ENCODE measurements at places on chromosomes 6 and 20. TPM values are rescaled to one million over a fixed set of nuclear protein-coding genes. Genes with fewer than 3 reads are reported as not detected.

Gene PRL
- not detected for total RNA-seq

Gene NKX2-2
- total RNA-seq: not detected

- DNase-seq: no peak
- H3K4me1 ChIP-seq: peaks cover 2% of the 10 kb centered on the region
- no peak overlapping the region for H3K4me3 ChIP-seq
- H3K27ac ChIP-seq: no peak overlapping the region
- H3K27me3 ChIP-seq: no peaks in the 10 kb centered on the region
These were observed 79.5 kb downstream of the SESN1 start for GRCh38 chr6:109015176-109015575.

Gene RAET1G
- total RNA-seq: 0.37 TPM

- H3K27me3 ChIP-seq: no peaks in the 10 kb centered on the region
- peak overlapping the region; percentile 38 for H3K4me3 ChIP-seq
- DNase-seq: peak; percentile 72
- H3K36me3 ChIP-seq: no peaks in the 10 kb centered on the region
- peaks cover 29% of the 10 kb centered on the region for H3K4me1 ChIP-seq
- H3K27ac ChIP-seq: peak overlapping the region; percentile 38
These were observed 57.3 kb downstream of the BCKDHB start for GRCh38 chr6:80163754-80164187.

GRCh38 chr6:16759181-16759645 is 2.0 kb downstream of the ATXN1 start:
- H3K27me3 ChIP-seq: no peaks in the 10 kb centered on the region
- peak overlapping the region; percentile 56 for H3K4me3 ChIP-seq
- H3K27ac ChIP-seq: peak overlapping the region; percentile 62
- H3K36me3 ChIP-seq: no peaks in the 10 kb centered on the region
- no peak for DNase-seq

- no peak for DNase-seq
- H3K36me3 ChIP-seq: no peaks in the 10 kb centered on the region
- no peak overlapping the region for H3K27ac ChIP-seq
- H3K4me3 ChIP-seq: no peak overlapping the region
These were observed 27.0 kb upstream of the SLC22A2 start for GRCh38 chr6:160285541-160286105.

DNA sequence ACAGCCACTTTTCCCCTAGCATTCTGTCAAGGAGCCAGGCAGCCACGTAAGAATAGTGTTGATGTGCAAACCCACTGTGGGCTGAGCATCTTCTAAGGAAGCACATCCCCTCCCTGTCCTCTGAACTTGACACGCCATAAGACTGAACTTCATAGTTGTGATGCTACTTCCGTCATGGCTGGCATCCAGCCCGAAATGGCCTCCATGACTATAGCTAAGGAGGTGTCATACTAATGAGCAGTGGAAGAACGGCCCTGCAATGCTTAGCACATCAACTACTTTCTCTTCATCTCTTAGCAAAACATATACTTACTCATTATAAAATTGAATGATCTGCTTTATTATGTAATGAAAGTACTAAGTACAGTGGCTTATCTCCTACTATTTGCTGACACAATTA is 110.2 kb downstream of the GJA10 start:
- no peaks in the 10 kb centered on the region for H3K36me3 ChIP-seq
- H3K27me3 ChIP-seq: no peaks in the 10 kb centered on the region
- H3K4me3 ChIP-seq: no peak overlapping the region

- no peaks in the 10 kb centered on the region for H3K27me3 ChIP-seq
- DNase-seq: no peak
- H3K4me3 ChIP-seq: no peak overlapping the region
These were observed 22.1 kb upstream of the GNRH2 start for GRCh38 chr20:3021327-3021726.

- H3K36me3 ChIP-seq: 0 out of 2 replicates have a peak, but pooled peaks cover 5% of the 10 kb centered on the region
- H3K27ac ChIP-seq: no peak overlapping the region
- no peak overlapping the region for H3K4me3 ChIP-seq
- peaks cover 22% of the 10 kb centered on the region for H3K4me1 ChIP-seq
- DNase-seq: no peak
- no peaks in the 10 kb centered on the region for H3K27me3 ChIP-seq
These were observed 13.6 kb downstream of the KCNK5 start for GRCh38 chr6:39215640-39216158.

Gene EPPIN
- not detected for total RNA-seq

Gene GSTA2
- not detected for total RNA-seq

DNA sequence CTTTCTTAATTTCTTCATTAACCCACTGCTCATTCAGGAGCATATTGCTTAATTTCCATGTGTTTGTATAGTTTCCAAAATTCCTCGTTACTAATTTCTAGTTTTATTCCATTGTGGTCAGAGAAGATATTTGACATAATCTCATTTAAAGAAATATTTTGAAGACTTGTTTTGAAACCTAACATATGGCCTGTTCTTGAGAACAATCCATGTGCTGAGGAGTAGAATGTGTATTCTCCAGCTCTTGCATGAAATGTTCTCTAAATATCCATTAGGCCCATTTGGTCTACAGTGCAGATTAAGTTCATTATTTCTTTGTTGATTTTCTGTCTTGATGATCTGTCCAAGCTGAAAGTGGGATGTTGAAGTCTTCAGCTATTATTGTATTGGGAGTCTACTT is 251.7 kb downstream of the ALDH8A1 start:
- no peak for DNase-seq
- no peaks in the 10 kb centered on the region for H3K36me3 ChIP-seq
- no peak overlapping the region for H3K27ac ChIP-seq
- no peaks in the 10 kb centered on the region for H3K4me1 ChIP-seq

Gene COL21A1
- not detected for total RNA-seq

DNA sequence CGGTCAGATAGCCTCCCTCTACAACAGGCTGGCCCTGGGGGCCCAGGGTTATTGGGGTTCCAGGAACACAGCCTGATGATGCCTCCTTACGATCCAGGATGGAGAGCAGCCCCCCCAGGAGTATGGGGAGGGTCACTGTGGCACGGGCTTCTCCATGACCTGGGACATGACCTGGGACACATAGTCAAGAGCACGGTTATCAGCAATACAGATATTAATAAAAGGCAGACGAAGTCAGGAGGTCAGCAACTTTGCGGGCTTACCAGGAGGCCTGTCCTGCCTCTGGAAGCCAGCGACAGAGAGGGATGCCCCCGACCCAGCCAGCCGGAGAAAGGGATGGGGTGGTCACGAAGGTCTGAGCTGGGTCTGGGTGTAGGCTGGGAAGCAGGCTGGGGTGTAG is 795 bp downstream of the MMP24OS start:
- DNase-seq: no peak
- peaks cover 24% of the 10 kb centered on the region for H3K4me1 ChIP-seq

DNA sequence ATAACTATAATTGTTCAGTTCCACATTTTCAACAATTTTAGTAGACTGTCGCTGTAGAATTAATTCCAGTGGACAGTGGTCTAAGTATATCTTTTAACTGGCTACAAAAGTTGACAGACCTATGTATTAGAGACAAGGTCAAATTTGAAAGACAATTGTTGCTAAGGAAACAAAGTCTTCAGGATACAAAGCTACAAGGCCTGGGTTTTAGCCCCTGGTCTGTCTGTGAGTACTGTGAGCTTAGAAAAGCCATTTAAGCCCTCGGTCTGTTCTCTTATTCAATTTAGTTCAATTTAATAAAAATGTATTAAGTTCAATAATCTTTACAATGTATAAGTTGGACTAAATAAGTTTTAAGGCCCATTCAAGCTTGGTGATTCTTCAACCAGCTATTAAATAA is 352.5 kb downstream of the HDGFL1 start:
- no peak for DNase-seq
- H3K4me3 ChIP-seq: no peak overlapping the region
- no peak overlapping the region for H3K27ac ChIP-seq
- no peaks in the 10 kb centered on the region for H3K4me1 ChIP-seq

DNA sequence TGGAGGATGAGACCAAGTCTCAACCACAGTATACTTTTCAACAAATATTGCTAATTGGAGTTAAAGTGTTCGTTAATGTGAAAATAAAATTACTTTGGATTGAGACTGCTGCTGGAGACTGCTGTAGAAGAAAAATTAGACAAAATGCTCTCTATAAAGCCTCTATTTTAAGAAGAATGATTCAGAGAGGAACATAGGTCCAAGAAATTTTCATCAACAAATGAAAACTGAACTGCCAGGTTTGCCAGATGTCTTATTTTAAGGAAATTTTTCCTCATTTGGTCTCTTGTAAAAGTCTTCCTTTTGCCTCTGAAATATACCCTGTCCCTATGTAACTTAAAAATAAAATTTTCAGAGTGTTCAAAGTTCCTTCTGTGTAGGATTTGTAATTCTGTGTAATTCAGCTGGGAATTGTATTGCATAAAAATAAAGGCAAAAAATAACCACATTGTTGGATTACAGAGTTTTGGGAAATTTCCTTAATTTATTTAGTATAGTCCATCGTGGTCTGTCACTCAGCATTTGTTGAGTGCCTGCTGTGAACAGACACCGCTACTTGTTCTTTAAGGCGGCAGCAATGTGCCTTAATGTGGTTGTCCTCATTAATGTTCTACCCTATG is 27.4 kb downstream of the ANKS1A start:
- DNase-seq: no peak
- no peak overlapping the region for H3K27ac ChIP-seq

Gene ADAM33
- total RNA-seq: not detected

DNA sequence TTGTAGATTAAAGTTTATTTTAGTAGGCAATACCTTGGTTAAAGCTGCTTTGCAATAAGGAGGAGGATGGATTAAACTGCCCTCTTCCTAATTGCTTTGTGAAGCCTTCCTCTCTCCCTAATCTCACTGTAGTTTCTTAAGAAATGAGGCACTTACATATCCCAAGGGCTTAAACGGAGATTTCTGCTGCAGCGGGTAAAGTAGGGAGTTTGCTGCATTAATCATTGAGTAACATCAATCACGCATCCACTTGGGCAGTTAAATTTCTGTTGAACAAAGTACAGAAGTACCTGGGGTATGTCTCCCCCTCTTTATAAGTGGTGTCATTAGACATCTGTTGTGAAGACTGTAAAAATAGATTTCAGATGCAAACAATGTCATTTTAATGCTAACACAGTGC is 29.5 kb upstream of the ARID1B start:
- H3K4me1 ChIP-seq: peaks cover 5% of the 10 kb centered on the region
- H3K27me3 ChIP-seq: no peaks in the 10 kb centered on the region
- no peak overlapping the region for H3K27ac ChIP-seq

DNA sequence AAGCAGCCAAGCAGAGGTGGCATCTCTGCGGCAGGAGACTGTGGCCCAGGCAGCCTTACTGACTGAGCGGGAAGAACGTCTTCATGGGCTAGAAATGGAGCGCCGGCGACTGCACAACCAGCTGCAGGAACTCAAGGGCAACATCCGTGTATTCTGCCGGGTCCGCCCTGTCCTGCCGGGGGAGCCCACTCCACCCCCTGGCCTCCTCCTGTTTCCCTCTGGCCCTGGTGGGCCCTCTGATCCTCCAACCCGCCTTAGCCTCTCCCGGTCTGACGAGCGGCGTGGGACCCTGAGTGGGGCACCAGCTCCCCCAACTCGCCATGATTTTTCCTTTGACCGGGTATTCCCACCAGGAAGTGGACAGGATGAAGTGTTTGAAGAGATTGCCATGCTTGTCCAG is 5.9 kb upstream of the PHF1 start:
- H3K27me3 ChIP-seq: no peaks in the 10 kb centered on the region
- no peak overlapping the region for H3K27ac ChIP-seq
- H3K4me3 ChIP-seq: no peak overlapping the region
- H3K36me3 ChIP-seq: peaks cover 44% of the 10 kb centered on the region
- no peak for DNase-seq

Gene PBOV1
- total RNA-seq: not detected

DNA sequence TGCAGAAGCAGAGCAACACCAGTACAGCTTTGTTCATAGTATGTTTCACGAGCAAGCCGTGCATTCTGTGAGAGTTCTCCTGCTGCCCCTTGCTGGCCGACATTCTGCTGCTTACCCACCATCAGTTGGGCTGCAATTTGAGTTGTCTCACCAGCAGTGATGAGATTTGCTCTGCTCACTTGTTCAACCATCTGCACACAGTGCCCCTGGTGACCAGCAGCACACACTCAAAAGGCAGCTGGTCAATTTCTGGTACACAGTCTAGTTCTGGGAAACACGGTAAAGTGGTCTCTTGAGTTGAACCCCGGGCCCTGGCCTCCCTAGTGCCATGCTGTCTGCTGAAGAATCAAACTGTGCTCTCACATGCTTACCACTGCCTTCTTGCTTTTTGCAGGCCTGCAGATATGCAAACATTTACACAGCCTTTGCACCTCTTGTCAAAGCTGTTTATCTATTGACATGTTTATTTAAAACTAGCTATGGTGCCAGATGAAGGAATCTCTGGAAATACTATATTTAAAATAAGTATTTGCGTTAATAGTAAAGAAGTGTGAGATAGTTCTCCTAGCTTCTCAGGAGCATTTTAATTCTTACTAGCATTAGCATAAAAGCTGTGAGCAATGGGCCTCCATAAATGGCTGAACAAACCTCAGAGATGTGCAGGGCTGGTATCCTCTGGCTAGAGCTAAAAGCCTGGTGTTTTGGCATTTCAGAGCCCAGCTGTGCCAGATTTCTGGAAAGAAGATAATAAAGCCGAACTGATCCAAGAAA is 234.3 kb downstream of the ARHGAP18 start:
- no peak for DNase-seq
- H3K4me1 ChIP-seq: peaks cover 9% of the 10 kb centered on the region
- no peak overlapping the region for H3K27ac ChIP-seq
- no peak overlapping the region for H3K4me3 ChIP-seq
- H3K27me3 ChIP-seq: no peaks in the 10 kb centered on the region

GRCh38 chr6:170151321-170151771 is 139.5 kb downstream of the DLL1 start:
- no peaks in the 10 kb centered on the region for H3K36me3 ChIP-seq
- no peak for DNase-seq
- no peak overlapping the region for H3K4me3 ChIP-seq
- no peaks in the 10 kb centered on the region for H3K27me3 ChIP-seq
- peaks cover 17% of the 10 kb centered on the region for H3K4me1 ChIP-seq

Gene FAM209A
- total RNA-seq: 0.34 TPM

Gene GABRR1
- not detected for total RNA-seq

DNA sequence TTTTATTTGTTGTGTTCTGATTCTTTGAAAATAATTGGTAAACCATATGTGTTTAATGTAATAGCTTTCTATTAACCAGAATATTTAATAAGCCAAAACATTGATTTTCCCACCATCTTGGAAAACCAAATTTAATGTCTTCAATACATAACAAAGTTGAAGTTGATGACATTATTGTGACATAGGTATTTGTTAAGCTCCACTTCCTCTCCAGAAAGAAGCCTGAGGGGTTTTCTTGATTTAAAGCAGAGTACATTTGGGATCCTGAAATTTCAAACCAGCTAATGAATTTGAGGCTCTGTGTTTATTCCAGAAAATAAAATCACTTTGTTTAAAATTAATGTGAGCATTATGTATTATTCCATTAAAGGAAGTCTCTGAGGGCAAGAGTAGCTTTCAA is 106.3 kb downstream of the PERP start:
- no peak for DNase-seq
- 0 out of 2 replicates have a peak, but pooled peaks cover 6% of the 10 kb centered on the region for H3K4me1 ChIP-seq
- no peaks in the 10 kb centered on the region for H3K27me3 ChIP-seq
- no peak overlapping the region for H3K4me3 ChIP-seq
- no peak overlapping the region for H3K27ac ChIP-seq
